SK-N-MC (cell line): ENCODE measurements at places on chromosomes 2 and 18.

DNA sequence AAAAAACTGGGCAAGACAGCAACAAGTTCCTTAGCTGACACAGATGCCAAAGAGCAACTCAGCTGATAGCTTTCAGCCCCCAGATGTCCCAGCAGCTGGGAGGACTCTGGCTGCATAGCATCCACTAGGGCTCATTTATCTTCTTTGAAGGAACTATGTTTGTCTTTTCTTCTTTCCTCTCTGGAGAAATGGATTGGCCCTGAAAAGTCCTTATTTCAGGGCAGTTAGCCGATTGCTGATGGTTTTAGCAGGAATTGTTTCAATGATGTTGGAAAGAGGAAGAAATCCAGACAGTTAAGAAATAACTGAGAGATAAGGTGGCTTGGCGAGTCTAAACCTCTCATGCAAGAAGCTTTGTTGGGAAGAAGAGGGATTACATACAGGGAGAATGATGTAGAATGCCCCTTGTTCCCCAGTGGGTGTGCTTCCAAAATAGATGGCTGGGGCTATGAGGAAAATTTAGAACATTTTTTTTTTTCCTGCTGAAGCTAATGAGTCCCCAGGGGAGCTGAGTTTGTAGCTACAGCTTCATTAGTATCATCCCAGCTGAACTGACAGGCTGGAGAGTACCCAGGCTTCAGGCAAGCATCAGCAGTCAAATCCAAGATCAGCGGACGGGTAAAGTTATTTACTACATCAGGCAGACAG lies 33.6 kb upstream of the SERPINE2 start:
- DNase-seq, result no peak

DNA sequence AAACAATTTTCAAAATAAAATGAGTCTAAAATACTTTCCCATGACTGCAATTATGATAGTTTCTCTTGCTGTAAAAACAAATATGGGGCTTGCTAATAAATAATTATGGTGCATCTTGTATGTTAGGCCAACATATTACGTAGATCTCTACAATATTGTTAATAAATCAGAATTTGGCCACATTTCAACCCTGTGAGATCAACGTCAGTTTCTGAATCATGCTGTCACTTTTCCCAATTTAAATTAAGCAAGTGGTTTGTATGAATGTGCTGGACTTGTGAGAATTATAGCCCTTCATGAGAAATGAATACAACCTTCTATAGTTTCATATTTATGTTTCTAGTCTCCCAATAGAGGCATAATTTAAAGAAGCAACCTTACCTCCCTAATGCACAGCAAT lies 808.9 kb downstream of the SUCLG1 start:
- no peak for DNase-seq

GRCh38 chr2:33205693-33206434 lies 259.1 kb downstream of the LTBP1 start:
- DNase-seq, result no peak

- DNase-seq, result no peak
Observed at GRCh38 chr2:96109931-96110511, 6.3 kb downstream of the ADRA2B start.

- no peak for DNase-seq
Observed at GRCh38 chr2:200668478-200668877, 82.7 kb downstream of the AOX1 start.

DNA sequence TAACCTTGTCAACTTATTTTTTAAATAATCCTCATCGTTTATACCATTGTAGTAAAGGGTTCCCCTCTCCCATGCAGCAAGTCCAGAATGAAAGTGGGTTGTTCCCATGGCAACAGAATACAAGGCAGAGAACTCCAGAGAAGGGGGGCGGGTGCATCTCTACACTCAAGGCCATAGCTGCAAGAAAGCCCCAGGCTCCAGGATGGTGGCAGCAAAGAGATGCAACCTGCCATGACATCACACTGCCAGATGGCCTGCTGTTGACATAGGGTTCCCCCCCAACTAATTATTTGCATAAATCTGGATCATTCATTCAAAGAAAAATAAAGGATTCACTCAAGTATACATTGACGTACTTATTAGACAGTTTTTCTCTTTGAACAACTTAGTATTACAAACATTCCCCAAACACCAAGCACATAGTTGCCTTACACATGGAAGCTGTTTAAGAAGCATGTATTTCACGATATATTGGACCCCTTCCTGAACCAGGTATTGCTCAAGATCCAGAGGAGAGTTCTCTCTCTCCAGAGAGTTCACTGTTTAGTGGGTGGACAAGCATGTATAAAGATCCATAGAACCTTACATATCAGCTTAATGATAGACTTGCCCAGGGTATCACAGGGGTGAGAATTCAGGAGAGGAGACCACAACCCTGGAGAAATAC lies 87.4 kb upstream of the KLF7 start:
- no peak for DNase-seq

- no peak for DNase-seq
Observed at GRCh38 chr2:11506611-11506969, 27.3 kb upstream of the GREB1 start.

- no peak for DNase-seq
Observed at GRCh38 chr2:130841741-130842365, 5.1 kb downstream of the ARHGEF4 start.

DNA sequence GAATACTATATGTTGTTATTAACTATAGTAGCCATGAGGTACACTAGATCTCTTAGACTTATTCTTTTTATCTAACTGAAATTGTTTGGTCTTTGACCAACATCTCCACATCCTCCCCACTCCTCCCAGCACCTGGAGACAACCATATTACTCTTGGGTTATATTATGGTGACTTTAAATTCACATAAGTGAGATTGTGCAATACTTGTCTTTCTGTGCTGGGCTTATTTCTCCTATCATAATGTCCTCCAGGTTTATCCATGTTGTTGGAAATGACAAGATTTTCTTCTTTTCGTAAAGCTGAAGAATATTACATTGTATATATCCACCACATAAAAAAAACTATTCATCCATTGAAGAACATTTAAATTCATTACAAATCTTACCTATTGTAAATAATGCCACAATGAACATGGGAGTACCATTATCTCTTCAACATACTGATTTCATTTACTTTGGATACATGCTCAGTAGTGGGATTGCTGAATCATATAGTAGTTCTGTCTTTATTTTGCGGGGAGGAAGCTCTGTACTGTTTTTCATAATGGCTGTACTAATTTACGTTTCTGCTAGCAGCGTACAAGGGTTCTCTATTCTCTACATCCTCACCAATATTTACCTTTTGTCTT lies 159.2 kb upstream of the SCN7A start:
- peak; percentile 32 for DNase-seq

DNA sequence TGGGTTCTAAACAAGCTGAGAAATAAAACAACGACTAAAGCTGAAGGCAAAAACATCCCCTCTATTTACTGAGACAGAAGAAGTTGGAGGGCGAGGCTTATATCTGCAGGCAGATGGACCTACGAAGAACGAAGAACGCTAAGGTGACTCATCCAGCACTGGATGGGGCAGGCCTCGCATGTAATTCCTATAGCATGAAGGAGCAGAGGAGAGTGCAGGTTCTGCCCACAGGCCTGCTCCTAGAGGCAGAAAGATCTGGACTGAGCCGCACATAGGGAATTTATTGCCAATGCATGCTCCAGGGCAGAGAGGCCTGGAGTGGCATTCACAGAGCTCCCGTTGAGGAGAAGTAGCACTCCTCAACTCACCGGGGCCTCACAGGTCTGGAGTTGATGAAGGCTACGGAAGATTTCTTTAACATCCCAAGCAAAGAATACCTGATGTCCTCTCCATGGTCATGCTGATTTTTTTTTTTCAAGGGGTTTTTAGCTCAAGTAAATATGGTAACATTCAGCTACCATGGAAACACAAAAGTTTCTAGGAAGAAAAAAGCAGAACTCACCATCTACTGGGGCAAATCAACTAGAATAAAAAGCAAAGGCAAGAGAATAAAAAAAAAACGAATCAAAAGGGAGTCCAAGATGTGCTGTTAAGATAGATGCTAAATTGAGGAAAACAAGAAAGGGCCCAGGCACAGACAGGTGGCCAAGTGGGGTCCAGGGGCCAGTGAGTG lies 10.4 kb upstream of the METTL21A start:
- DNase-seq, result no peak

- DNase-seq, result no peak
Observed at GRCh38 chr2:100624536-100624935, 61.7 kb downstream of the PDCL3 start.

DNA sequence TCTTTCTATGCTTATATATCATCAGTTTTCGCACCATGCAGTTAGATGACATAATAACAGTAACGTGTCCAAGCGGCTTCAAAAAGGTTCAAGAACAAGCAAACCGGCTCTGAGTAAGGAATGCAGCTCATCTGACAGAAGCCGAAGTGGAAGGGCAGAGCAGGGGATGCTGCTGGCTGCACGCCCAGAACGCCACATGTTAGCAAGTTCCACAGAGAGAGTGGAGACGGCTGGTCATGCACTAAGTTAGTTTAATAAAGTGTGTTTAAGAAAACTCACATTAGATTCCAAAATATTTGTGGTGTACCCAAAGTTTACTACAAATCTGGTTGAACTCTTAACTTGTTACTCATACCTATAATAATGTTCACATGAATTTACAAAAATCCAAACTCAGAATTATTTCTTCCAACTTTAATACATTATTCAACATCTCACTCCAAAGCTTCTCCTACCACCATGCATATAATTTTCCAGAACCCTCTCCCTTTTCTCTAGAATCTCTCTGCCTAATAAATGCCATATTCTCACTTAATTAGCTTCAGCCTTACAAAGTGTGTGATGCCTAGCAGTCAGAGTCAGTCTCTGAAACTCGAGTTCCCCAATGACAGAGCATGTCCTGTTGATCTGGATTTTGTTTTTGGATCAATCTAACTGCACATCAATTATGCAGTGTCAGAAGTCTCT lies 170.0 kb downstream of the DNAH7 start:
- DNase-seq, result peak; percentile 63

DNA sequence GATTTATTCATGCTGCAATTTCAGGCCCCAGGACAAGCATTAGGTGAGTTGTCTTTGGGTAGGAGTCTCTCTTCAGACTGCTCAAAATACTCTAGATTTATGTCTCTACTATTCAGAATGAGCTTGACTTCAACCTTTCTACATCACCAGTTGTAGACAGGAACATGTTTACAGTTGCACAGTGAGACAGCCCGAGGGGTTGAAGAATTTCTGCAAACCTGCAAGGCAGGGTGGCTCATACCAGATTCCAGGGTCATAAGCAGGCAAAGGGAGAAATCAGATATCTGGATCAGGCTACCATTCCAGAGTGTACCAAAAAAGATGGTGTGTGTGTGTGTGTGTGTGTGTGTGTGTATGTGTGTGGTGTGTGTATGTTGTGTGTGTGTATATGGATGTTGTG lies 112.4 kb downstream of the SPP2 start:
- DNase-seq, result no peak

GRCh38 chr18:9184998-9185613 lies 48.5 kb downstream of the ANKRD12 start:
- no peak for DNase-seq

DNA sequence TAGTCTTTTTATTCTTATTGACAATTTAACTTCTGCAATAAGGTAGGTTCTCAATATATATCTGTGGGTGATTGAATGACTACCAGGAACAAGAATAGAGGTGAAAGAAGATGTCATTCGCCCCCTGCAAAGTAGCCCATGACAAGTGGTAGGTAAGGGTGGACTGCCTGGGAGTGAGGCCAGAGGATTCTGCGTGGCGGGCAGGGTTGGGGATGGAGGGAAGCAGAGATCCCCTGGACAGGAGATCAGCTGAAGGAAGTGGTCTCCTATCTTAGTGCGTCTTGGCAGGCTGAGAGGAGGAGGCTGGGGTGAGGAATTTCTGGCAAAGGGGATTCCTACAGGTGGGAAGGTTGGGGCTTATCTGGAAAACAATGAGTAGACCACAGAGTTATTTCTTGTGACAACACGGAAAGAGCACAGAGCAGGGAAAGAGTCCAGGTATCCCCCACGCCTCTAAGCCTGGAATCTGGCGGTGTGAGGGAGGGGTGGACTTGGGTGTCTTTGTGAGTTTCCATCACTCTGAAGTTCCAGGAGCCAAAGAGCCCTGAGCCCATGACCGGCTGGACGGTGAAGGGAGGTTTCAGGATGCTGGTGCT lies 21.5 kb upstream of the MYCN start:
- no peak for DNase-seq

DNA sequence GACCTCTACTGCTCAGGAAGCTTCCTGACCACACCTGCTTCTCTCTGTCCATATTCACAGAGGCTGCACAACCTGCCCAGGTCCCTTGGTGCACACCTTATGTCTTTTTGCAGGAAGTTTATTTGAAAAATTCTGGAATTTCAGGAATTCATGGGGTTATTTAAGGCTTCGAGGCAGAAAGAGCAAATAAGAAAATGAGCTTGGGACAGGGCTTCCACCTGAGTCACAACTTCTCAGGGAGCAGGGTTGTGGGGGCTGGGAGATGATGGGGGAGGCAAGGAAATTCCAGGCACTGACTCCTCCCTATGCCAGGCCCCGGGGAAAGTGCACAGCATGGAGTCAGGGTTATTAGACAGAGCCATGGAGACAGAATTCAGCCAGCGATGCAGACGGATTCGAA lies 57.7 kb downstream of the INHBB start:
- no peak for DNase-seq

GRCh38 chr2:182368446-182368845 lies 58.4 kb downstream of the PDE1A start:
- no peak for DNase-seq

DNA sequence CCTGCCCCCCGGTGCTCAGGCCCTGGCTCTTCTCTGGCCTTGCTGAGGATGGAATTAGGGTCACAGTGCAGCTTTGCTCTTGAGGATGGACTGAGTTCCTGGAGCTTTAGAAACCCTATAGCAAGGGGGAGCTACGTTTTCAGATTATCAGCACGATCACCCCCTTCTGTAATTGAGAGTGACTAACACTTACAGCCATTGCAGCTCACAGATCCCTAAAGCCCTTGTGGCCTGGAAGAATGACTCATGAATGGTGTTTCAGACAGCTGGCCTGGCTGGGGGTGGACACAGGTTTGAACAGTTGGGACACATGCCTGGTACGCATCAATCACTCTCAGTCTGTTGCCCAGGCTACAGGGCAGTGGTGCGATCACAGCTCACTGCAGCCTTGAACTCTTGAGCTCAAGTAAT lies 79.7 kb upstream of the IGFBP5 start:
- no peak for DNase-seq

DNA sequence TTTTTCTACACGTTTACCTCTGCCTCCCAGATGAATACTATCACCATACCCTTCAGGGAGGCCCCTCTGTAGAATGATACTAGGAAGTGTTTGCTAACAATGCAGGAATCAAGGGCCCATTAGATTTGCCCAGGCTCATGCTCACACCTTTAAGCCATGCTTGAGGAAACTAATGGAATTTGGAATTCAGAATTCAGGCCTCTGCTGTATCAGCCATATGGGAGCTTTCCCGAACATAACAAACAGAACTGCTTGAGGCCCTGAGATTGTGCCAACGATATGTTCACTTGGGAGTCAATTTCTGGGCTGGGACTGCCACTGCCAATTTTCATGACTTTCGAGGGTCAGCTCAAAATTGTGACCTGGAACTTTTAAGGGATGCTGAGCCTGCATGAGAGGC lies 282.5 kb downstream of the CLIP4 start:
- DNase-seq, result no peak

GRCh38 chr18:1350931-1351450 lies 446.3 kb downstream of the ADCYAP1 start:
- DNase-seq, result no peak
